ENCODE measurements at places on chromosomes 16 and 17. TPM values are rescaled to one million over a fixed set of nuclear protein-coding genes. Genes with fewer than 3 reads are reported as not detected.
A peak's percentile ranks its signal among the peaks of the same experiment; 100 is the strongest.

DNA sequence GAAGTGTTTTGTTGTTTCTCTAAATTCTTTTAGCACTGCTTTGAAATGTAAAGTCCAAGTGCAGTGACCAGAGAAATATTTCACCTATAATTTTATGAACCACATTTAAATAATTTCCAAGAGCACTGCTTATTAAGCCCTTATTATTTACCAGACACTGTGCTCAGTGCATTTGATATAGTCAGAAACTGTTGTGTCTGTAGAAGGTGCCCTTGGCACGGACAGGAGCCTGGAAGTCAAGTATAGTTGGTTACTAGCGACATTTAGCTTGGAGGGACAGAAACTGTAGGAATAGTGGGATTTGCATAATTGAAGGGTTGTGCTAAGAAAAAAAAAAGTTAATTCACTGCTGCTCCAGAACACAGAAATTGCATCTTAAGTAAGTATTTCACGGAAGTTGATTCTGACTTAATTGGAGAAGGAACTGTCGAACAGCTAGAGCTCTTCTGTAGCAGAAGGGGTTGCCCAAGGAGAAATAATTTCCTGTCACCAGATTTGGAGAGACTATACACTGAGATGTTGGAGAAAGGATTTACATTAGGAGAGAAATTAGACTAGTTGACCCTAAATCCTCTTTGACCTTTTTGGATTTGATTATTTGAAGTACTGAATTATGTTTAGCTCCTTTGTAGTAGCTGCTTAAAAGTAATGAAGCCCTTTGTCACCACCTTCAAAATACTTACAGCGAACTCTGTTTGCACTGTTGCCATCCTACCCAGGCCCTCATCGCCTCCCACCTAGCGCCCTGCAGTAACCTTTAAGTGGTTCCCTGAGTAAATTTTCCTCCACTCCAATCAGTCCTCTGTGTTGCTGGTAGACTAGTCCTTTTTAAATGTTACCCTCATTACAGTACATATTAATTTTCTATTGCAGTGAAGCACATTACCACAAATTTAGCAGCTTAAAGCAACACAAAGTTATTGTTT lies 25.6 kb downstream of the COX10 start:
- no peak for DNase-seq

GRCh38 chr17:2034157-2034556 lies 4.2 kb downstream of the DPH1 start:
- DNase-seq: no peak

TMIGD1 gene
- not detected for total RNA-seq

- DNase-seq: peak; percentile 53
Measured at GRCh38 chr16:14418795-14419225, 211.2 kb downstream of the PARN start.

DNA sequence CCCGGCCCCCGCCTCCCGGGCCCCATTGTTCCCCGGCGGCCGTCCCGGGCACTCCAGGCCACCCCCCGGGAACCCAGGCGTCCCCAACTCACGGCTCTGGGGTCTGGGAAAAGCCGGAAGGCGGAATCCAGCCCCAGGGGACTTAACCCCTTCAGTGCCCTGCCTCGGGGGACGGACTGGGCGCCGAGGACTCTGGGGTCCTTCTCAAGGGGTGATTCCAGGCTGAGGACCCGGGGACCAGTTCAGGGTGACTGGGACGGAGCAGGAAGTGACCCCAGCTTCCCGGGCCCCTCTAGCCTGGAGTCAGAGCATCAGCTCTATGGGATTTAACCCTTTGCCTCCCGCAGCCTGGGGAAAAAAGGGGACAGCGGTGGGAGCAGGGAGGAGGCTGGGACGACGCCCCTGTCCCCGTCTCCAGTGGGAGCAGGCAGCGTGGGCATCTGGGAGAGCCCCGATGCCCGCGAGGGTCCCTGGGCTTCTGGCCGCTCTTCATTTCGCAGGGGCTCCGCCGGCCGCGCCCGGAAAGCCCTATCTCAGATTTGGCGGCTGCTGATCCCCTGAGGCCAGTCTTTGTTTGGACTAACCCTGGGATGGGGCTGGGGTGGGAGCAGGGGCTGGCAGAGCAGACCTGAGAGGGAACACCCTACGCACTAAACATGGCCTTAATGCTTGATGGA lies at the start of gene ZNF629:
TSS of gene ZNF629 (minus strand) at position 270 of the 677 bp plus-strand sequence. CDS start 2,723 bp downstream, outside the sequence.
- DNase-seq: peak; percentile 70

KCNH4 gene
- total RNA-seq: not detected

GRCh38 chr17:2954898-2955445 lies 108.4 kb downstream of the OR1D5 start:
- peak; percentile 89 for DNase-seq

DNA sequence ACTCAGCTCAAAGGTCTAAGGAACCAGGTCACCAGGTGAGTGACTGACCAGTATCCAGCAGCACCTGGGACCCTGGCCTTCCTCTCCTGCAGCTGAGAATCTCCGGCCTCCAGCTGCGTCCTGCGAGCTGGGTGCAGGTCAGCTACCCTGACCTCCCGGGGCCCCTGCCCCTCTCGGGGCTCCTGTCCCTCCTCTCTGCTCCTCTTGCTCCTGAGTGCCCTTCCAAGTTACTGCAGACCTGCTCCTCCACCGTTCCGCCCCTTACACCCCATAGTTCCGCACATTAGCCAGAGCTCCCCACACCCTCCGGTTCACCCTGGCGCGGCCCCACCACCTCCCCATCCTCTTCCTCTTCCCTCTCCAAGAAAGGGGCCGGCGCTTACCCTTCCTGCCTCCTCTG lies 10.6 kb downstream of the FOXJ1 start:
- no peak for DNase-seq

DNA sequence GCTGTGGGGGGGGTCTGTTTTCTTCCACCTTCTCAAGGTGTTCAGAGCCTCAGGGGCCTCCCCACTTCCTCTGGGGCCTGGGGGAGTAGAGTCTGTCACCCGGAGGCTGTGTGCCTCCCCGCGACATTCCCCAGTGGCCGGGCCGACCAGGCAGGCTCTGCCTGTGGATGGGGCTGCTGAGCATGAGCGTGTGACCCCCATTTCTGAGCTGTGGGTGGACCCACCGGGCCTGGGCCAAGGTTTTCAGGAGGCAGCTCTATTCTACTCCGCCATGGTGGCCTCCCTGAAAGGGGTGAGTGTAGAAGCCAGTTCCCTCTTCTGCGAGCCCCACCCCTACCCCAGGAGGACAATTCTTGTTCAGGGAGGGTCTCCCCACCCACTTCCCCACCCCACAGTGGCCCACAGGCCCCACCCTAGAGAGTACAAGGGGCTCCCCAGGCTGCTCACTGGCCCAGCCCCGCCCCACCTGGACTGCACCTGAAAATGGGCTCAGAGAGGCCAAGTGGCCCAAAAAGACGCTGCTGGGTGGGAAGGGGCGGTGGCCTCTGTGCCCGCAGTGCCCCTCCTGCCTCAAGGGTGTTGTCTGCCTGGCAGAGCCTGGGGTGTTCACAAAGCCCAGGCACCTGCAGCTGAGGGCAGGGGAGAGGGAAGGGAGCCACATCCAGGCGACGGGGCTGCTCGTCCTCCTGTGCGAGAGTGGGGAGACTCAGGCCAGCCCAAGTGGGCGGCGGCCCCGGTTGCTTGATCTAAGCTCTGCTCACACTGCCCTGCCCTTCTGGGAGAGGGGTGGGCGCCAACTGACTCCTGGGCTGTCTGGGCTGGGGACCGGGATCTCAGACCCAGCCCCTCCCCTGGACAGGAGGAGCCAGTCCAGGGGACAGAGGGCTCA lies 1.3 kb downstream of the MSLN start:
- no peak for DNase-seq

DNA sequence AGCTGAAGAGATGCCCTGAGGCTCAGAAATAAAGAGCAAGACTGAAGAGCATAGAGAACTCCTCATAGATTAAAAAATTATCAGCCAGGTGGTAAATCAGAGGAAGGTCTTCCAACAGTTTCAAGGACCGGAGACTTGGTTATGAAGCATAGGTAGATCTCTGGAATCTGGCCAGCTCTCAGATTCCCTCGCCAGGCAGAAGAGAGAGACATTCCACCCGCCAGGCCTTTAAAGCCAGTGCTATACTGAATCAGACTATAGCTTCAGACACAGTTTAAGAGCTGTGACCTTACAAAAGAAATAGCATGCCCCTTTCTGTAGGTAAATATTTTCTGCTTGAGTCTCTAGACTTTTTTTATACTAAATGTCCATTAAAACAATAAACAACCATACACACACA lies 70.3 kb downstream of the NFATC3 start:
- no peak for DNase-seq

DNA sequence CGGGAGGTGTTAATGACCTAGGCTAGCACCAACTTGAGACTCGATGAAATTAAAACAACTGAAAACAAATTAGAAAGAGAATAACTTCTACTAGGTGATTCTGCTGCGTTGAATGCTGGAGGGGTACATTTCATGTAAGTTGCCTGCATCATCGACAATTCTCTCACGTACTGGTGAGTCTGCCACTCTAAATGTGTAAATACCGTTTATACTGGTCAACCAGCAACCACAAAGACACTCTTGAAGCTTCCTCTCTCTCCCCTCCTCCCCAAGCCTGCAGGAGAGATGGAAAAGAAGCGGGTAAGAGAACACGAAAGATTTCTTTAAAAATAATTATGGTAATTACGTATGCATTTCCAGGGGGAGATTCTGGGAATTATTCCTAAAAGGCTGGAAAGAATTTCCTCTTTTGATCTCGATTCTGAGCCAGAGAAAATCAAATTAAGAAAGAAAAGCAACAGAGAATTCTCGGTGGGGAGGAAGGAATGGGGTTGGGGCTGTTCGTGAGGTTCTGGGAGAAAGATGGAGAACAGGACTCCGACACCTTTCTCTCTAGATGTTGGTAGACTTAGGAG lies 68.6 kb upstream of the MRTFB start:
- no peak for DNase-seq

HBA1 gene
- not detected for total RNA-seq

CLN3 gene
- total RNA-seq: 17.1 TPM

CCL14 gene
- total RNA-seq: not detected

- no peak for DNase-seq
Measured at GRCh38 chr17:22511431-22511830, 819.1 kb downstream of the KCNJ18 start.

OR1F1 gene
- under 0.01 TPM for total RNA-seq

CD300E gene
- not detected for total RNA-seq

GPR179 gene
- under 0.01 TPM for total RNA-seq

Measured in fibroblast of villous mesenchyme (primary cell).